LHCN-M2 (cell line): ENCODE measurements at places on chromosomes 6 and 20.

DNA sequence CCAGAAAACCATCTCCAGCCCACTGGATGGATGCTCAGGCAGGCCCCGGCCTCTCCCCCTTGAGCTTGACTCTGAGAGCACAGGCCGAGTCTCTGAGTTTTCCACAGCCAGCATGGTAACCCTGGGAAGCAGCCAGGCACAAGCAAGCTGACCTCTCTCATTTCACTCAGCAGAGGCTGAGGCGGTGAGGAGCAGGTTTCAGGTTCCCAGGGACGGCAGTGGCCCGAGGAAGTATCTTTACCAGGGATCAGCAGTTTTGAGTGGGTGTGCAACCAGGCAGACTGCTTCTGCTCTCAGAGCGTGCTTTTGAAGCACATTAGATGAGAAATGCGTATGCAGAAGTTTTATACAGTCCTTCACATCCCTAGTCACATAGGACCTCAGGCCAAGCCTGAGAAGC is 12.6 kb downstream of the HCK start:
- no peak for DNase-seq

DNA sequence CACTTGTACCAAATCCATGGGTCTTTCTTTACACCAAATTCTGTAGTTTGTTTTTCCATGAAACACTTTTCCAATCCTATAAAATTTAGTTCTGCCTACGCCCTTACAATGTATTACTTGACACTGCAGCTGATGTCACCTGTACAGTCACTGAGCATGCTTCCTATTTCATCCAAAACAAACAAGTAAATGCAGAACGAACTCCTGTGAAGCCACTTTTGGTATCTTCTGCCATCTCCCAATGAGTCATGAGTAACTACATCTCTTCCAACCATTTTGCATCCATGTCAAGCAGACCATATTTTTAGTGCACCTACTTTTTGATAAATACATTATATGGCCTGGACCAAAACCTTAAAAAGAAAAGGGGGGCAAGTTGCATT is 42.4 kb downstream of the HDDC2 start:
- DNase-seq = no peak

- no peak for DNase-seq
Measured at GRCh38 chr20:5808901-5809300, 58.7 kb downstream of the SHLD1 start.

DNA sequence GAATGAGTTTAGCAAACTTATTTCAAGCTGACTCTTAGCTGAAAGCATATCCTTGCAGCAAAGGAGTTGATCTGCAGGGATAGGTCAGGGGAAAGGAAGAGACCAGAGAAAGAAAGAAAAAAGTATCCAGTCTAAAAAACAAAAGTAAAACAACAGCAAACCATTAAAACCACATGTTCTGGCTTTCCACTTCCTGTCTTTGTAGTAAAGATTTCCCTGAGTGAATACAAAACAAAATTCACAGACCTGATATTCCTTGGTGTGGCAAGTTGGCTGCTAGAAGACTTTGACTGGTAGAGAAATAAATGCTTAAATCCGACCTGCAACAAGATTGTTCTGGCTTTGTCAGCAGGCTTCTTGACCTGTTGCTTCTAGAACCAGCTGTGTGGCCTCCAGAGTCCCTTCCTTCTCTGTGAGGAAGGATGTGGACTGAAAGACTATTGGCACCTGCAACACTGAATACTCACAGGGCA is 23.4 kb upstream of the MCM3 start:
- no peak for DNase-seq

DNA sequence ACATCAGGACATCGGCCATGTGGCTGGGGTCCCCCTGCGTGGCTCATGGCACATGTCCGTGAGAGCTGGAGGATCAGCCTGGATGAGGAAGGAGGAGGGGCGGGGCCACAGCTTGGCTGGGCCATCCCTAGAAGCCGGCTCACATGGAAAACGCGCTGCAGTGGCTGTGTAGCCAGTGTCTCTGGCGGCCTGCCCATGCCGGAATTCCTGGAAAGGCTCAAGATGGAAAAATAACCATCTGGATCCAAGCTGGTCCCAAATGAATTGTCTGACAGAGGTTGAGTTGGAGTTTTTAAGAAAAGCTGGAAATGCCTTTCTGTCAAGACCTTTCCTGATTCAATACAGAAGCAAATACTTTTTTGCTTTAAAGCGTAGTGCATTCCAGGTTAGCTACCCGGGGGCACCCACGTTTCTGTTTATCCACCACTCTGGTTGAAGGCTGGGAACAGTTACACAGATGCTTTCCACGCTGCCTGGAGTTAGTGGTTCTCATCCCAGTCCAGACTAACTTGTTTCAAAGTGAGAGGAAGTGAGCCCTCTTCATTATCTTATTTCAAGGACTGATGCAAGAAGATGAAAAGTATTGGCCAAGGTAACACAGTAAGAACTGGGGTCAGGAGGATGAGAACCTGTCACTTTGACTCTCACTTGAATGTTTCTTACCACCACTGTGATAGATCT is 99.0 kb downstream of the GMPR start:
- peak; percentile 92 for DNase-seq

- DNase-seq = no peak
Measured at GRCh38 chr6:136524936-136525413, 25.2 kb downstream of the MAP7 start.

- DNase-seq = no peak
Measured at GRCh38 chr6:130223508-130223907, 757 bp upstream of the SAMD3 start.

DNA sequence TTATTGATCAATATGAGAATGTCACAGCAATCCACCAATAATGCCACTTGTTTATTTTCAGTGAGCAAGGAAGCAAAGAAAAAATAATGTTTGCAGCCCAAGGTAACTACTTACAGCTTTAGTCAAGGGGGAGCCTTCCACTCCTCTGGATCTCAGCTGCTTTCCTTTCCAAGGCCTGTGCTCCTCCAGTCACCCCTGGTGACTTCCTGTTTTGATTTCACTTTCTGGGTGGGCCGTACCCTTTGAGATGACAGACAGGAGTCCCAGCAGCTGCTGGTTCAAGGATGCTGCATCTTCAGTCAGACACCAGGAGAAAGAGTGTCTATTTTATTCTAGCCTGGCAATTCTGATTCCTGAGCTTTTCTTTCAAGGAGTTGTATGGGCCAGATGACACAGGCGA is 5.6 kb upstream of the VNN2 start:
- peak; percentile 13 for DNase-seq
